ENCODE measurements at places on chromosomes 12 and 14.

GRCh38 chr12:103716517-103717196, 124.4 kb downstream of the NT5DC3 start:
- DNase-seq, result no peak

DNA sequence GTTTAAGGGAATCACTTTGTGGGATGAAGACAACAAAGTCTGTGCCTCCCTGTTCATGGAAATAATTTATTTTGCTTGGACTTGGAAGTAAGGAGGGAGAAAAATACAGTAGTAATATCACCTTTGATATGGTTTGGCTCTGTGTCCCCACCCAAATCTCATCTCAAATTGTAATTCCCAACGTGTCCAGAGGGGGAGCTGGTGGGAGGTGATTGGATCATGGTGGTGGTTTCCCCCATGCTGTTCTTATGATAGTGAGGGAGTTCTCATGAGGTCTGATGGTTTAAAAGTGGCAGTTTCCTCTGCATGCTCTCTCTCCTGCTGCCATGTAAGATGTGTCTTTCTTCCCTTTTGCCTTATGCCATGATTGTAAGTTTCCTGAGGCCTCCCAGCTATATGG, 460.7 kb downstream of the NOVA1 start:
- DNase-seq, result no peak

GRCh38 chr12:56158926-56159461, 835 bp downstream of the MYL6 start:
- peak; percentile 77 for DNase-seq

DNA sequence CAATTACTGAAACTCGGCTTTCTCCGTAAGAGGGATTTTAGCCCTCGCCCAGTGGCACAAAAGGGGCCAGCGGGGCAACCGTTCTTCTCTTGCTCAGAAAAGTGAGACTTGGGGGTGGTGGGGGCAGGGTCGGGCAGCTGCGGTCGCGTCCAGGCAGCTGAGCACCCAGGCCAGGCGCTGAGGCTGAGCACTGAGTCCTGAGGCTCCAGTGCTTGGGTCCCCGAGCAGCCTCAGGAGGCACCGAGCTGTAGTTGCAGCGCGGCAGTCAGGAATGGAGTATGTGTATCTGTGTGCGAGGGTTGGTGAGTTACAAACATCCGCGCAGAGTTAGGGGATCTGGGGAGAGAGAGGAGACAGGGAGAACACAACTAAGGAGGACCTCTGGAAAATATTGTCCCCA, 4.1 kb upstream of the HOXC6 start:
- no peak for DNase-seq

- DNase-seq, result no peak
Observed at GRCh38 chr12:39287409-39287808, 155.5 kb downstream of the KIF21A start.

DNA sequence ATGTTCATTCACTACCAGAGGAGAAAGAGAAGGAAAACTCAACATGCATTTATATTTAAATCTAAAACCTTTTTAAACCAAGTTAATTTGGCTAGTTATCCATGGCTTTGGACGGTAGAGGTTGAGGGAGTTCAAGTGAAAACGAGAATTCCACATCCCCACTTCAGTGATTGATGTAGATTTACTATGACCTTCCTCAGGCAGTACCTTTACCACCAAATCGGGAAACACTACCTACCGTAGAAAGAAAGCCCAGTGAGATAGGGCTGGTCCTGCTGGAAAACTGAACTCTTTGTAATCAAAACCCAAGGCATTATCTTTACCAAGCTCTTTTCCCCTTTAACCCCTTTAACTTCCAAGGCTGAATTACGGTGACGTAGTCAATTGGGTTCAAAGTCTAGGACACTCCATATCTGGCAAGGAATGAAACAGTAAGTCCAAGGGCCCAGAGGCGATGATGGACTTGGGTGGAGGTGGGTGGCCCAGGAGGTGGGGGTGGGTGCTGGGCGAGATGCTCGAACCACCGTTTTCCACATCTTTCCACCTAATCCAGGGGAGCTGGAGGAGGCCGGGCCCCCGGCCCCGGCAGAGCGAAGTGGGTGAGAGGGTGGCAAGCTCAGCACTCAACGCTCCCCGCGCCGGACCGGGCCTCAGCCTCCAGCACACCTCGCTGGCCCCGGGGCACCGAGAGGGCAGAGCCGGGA, 618 bp downstream of the SEC23A start:
- DNase-seq, result peak; percentile 69

GRCh38 chr14:99378782-99379214, 101.9 kb downstream of the SETD3 start:
- DNase-seq, result no peak

DNA sequence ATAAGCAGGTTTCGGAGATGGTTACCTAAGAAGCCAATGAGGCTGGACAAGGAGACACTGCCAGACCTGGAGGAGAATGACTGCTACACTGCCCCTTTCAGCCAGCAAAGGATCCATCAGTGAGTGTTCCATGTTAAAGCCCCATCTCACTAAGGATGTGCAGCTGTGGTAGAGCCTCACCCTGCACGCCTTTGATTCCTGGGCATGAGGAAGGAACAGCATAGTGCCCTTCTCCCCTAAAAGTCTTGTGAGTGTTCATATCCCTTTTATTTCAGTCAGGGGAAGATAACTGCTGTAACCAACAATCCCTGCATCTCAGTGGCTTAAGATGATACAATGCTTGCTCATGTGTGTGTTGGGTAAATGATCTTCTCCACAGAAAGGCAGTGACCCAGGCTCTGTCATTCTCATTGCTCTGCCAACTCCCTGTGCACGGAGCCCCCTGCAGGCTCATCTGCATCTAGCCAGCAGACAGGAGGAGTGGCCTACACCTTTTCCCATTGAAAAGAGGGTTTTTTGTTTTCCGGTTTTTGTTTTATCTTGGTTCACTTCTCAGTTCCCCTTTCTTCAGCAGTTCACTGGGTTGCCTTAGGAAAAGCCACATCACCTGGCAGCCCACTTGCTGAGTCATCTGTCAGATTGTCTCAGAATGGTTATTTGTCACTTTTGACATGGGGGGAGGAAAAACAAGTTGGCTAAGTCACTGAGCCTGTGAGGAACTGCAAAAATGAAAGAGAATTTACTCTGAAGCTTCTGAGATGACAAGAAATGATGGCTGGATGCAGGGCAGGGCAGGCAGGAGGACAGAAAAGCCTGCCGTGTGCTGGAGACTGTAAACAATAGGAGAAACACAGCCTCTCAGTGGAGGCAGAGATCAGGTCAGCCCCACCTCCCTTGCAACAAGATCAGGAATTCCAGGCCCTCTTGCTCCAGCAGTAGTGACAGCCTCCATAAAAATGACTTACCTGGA, 193.3 kb downstream of the ANO4 start:
- DNase-seq, result no peak

DNA sequence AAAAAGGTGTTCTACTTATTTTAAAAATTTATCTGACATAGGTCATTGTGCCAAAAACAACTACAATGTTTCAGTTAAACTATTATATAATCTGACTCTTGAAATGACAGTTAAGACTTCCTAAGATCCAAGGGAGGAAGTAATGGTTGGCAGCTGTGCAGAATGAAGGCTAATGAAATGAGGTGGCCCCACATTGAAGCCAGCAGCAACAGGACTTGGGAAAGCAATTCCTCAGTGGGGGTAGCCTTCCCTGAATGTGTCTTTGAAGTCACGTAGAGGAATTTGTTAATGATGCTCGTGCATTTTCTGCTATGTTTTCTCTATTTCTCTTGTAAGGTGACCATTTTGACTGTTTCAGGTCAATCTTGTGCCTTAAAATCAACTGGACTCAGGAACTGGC, 162.4 kb upstream of the DAAM1 start:
- DNase-seq, result no peak

GRCh38 chr12:104181313-104181712, 34.3 kb upstream of the TXNRD1 start:
- no peak for DNase-seq

- peak; percentile 81 for DNase-seq
Observed at GRCh38 chr12:93880853-93881522, 203.8 kb downstream of the CRADD start.

- no peak for DNase-seq
Observed at GRCh38 chr14:100430571-100430970, 107.4 kb downstream of the SLC25A47 start.

DNA sequence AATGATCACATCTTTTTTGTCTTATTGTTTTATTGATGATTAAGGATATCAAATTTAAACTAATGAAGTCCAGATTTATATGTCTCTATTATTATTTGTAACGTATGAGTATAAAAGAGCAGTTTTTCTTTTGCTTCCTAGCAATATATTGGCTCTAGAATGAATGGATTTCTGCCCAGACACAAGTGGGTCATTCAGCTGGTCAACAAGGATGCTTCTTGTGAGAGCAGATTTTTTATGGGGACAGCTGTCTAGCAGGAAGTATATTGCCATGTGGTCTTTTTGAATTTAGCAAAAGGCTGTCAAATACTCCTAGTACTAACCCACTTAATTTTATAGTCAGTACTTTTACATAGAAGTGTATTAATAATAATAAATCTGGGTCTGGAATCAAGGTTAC, 1071.1 kb upstream of the FLRT2 start:
- DNase-seq, result no peak

GRCh38 chr14:32606301-32606700, 277.2 kb downstream of the AKAP6 start:
- DNase-seq, result no peak

DNA sequence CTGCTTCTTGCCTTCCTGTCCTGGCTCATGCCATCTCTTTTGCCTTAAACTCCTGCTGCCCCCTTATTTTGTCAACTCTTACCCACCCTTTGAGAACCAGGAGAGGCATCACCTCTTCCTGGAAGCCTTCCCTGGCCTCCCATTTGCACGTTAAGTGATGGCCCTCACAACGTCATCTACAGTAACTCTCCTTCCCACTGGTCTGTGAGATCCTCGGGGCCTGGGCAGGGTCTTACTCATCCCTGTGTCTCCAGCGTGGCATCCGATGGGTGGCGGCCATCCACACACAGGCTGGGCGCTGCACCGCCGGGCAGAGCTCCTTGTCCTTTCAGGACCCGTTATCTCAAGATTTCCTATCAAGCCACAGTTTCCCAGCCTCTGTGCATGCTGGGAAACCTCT, 16.8 kb upstream of the CACNA2D4 start:
- DNase-seq, result no peak

DNA sequence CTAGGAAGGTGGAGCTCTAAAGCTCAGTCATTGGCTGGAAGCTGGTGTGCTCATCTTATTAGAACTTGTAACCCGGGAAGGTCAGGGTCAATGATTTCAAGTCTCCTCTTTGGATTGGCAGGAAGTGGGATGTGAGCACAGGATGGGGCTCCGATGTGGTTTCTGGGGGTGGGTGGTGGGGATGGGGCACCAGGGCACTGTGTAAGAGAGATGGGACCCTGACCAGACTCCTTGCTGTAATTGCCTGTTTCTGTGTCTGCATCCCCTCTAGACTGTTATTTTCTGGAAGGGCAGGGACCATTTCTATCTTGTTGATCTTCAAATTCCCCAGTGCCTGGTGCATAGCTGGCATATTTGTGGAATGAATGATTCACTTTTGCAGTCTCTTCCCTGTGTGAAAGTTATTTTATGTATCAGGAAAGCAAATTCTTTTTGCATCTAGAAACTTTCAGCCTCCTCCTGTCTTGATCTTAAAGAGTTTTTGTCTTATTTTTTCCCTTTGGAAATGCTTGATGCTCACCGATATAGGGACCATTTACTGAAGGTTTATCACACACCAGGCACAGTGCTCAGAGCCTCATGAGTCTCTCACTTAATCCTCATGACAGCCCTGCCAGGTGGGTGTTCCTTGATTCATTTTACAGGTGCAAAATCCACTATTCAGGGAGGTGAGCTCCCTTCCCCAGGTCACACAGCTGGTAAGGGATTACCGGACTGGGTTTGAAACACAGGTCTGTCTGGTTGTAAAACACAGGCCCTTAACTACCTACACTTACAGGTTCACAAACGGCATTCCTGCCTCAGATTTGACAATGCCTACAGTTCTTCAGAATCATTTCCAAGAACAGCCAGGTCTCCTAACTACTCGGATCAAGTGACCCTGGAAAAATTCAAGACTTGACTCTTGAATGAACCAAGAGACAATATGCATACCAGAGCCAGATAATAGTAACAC, 86.9 kb upstream of the IGF1 start:
- no peak for DNase-seq

DNA sequence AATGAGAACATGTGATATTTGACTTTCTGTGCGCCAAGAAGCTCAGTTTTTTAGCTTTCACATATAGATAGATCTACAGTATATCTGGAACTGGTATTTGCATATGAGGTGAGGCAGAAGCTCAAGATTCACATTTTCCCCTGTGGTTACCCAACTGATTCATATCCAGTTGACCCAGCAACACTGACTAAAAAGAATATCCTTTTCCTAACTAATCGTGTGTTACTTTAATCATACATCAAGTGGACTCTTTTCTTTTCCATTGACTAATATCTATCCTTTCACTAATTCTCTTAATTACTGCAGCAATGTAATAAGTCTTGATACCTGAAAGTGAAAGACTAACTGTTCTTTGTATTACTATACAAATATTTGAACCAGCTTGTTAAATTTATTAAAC, 236.1 kb downstream of the AEBP2 start:
- DNase-seq, result no peak

- DNase-seq, result no peak
Observed at GRCh38 chr14:101783260-101784016, 21.9 kb downstream of the PPP2R5C start.

GRCh38 chr14:22168092-22168955, 420.7 kb downstream of the DAD1 start:
- peak; percentile 60 for DNase-seq

DNA sequence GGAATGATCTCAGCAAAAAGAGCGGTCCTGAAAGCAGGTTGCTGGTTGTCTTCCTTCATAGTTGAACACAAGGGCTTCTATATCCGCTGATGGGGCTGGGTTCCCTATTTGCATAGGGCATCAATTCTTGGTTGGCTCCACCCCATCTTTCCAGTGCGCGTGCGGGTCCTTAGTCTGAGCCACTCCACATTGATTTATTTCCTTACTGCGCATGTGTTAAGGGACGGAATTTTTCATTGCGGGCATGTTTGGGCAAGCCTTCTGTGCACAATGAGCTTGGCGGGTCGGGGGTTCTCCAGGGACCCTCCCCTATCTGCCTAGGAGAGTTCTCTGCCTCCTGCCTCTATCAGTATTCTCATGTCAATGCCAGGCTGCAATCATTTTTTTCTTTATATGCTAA, 21.2 kb upstream of the DLGAP5 start:
- DNase-seq, result no peak

GRCh38 chr14:92153581-92153980, 31.8 kb downstream of the CPSF2 start:
- DNase-seq, result no peak

- DNase-seq, result no peak
Observed at GRCh38 chr12:58586762-58587161, 333.5 kb downstream of the LRIG3 start.

DNA sequence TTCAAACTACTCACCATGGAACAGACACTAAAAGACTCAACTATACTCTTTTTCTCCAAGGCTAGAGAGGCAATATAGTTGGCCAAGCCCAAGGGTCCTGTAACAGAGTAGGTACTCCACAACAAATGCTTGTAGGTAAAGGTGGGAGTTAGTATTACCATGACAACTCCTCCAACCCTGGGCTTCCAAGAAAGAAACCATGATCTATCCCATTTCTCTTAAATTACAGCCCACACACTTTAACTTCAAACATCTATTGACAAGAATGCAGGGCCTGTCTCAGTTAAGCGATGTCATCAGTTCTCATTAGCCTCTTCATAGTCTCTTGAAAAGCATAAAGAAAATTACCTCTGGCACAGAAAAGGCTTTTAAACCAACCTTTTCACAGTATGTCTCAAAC, 25.0 kb downstream of the ERH start:
- no peak for DNase-seq

GRCh38 chr14:51495319-51495718, 156.4 kb upstream of the FRMD6 start:
- DNase-seq, result no peak

GRCh38 chr14:70600382-70601157, at the start of gene MED6:
MED6 (minus strand) TSS chr14:70600655; CDS start chr14:70600637, 18 bp downstream.
- peak; percentile 98 for DNase-seq
